ENCODE measurements at places on chromosomes 1 and 21. TPM values are rescaled to one million over a fixed set of nuclear protein-coding genes. Genes with fewer than 3 reads are reported as not detected.

GRCh38 chr1:84410328-84411095, 12.2 kb downstream of the DNASE2B start:
- DNase-seq = no peak

DNA sequence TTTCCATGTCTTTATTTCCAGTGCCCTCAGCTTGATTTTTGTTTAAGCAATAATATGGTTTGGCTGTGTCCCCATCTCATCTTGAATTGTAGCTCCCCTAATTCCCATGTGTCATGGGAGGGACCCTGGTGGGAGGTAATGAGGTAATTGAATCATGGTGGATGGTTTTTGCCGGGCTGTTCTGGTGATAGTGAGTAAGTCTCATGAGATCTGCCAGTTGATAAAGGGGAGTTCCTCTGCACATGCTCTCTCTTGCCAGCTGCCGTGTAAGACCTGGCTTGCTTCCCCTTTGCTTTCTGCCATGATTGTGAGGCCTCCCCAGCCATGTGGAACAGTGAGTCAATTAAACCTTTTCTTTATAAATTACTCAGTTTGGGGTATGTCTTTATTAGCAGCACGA, 559.6 kb upstream of the ADAMTS5 start:
- DNase-seq = no peak

- DNase-seq = no peak
These were observed 46.9 kb upstream of the DISP3 start for GRCh38 chr1:11431941-11432507.

Gene GLIS1
- not detected for total RNA-seq

Gene RXRG
- total RNA-seq = 4.0 TPM

GRCh38 chr1:199691540-199691939, 336.0 kb upstream of the NR5A2 start:
- DNase-seq = no peak

GRCh38 chr21:46416551-46416950, 42.1 kb upstream of the DIP2A start:
- DNase-seq = no peak

GRCh38 chr1:203531063-203531462, 37.1 kb downstream of the OPTC start:
- DNase-seq = no peak

Gene PERM1
- total RNA-seq = not detected

Gene HPDL
- total RNA-seq = 0.71 TPM
